ENCODE measurements at places on chromosomes 11 and 22. TPM values are rescaled to one million over a fixed set of nuclear protein-coding genes. Genes with fewer than 3 reads are reported as not detected.

PKDREJ gene
- total RNA-seq, result not detected

PIH1D2 gene
- total RNA-seq, result not detected

TMEM123 gene
- total RNA-seq, result 107 TPM

MS4A4E gene
- total RNA-seq, result 0.75 TPM

EFCAB6 gene
- 8.6 TPM for total RNA-seq

CREB3L1 gene
- total RNA-seq, result 11.4 TPM

- no peaks in the 10 kb centered on the region for H3K36me3 ChIP-seq
- peak; percentile 77 for DNase-seq
- H3K4me3 ChIP-seq, result no peak overlapping the region
- no peaks in the 10 kb centered on the region for H3K4me1 ChIP-seq
- H3K27me3 ChIP-seq, result no peaks in the 10 kb centered on the region
- no peak overlapping the region for H3K27ac ChIP-seq
These were observed 26.2 kb upstream of the TPBGL start for GRCh38 chr11:75214411-75214821.

DNA sequence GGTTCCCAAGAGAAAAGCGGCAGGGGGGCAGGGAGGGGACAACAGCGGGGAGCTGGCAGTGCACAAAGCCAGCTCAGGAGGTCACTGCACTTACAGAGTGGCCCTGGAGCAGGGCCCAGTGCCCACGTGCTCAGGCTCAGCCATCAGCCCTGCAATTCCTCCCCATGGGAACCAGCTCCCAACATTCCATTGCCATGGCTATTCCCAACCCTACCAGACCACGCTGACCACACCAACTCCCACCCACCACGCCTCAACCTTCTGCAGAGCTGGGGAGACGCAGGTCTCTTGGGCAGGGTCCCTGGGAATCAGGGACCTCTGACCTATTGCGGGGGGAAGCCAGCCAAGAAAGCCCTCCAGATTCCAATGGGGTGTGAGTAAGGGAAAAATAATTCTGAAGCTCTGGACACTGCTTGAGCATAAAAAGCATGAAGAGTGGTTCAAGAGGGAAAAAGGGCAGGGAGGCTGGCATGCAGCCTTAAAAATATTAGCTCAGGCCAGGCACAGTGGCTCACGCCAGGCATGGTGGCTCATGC lies 38.3 kb upstream of the TFIP11 start:
- H3K27me3 ChIP-seq, result no peaks in the 10 kb centered on the region
- no peaks in the 10 kb centered on the region for H3K36me3 ChIP-seq
- DNase-seq, result no peak
- H3K4me3 ChIP-seq, result no peak overlapping the region
- peak overlapping the region; percentile 27 for H3K27ac ChIP-seq

DNA sequence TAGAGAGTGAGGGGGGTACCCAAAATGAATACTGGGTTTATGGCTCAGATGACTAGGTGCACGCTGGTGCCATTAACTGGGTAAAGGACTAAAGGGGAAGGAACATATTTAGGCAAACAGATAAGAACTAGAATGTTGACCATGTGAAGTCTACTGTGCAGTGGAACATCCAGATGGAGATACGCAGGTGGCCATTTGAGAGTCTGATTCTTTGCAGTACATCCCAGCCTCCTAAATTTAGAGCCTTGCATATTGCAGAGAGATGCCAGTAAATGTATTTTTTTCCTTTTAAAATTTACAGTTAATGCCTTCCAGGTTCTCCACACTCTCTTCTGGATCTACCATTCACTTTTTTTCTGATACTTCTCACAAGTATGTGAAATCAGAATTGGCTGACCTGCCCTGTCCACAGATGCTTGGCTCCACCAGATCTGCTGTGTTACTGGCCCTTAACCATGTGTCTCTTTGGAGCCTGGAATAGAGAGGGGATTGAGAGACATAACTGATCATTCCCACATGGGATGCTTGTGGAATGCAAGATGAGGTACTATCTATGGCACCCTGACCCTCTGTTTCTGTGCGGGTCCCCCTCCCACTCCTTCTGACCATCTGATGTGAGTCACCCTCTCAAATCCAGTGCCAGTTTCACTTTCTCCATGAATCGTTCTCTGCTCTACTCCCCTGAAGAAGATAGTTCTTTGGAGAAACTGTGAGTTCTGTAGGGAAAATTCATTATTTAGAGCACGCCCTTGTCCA lies 77.0 kb upstream of the NCAM1 start:
- H3K27me3 ChIP-seq, result no peaks in the 10 kb centered on the region
- no peak overlapping the region for H3K27ac ChIP-seq
- peaks cover 21% of the 10 kb centered on the region for H3K4me1 ChIP-seq
- no peak for DNase-seq
- H3K36me3 ChIP-seq, result no peaks in the 10 kb centered on the region

DNA sequence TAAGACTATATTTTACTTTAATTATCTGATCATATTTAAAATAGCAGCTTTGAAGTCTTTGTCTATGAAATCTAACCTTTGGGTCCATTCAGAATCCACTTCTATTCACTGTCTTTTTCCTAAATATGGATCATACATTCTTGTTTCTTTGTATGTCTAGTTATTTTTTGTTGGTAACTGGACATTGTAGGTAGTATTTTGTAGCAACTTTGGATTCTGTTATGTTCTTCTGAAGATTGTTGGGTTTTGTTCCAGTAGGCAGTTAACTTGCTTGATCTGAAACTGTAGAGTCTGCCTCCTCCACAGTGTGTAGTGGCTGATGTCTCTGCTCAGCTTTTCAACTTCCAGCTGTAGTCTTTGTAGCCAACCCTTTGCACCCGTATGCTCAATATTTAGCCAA lies 37.5 kb upstream of the GAL start:
- H3K4me3 ChIP-seq, result no peak overlapping the region
- no peaks in the 10 kb centered on the region for H3K36me3 ChIP-seq
- no peak for DNase-seq
- H3K27ac ChIP-seq, result no peak overlapping the region

GRCh38 chr11:221998-222789 lies 13.9 kb downstream of the SIRT3 start:
- DNase-seq, result peak; percentile 59
- no peak overlapping the region for H3K4me3 ChIP-seq
- no peak overlapping the region for H3K27ac ChIP-seq
- H3K27me3 ChIP-seq, result no peaks in the 10 kb centered on the region
- H3K4me1 ChIP-seq, result no peaks in the 10 kb centered on the region
- peaks cover 23% of the 10 kb centered on the region for H3K36me3 ChIP-seq

GRCh38 chr11:93668171-93668570 lies 6.7 kb downstream of the CEP295 start:
- no peak overlapping the region for H3K27ac ChIP-seq
- H3K4me1 ChIP-seq, result no peaks in the 10 kb centered on the region
- H3K36me3 ChIP-seq, result peaks cover 16% of the 10 kb centered on the region
- no peak overlapping the region for H3K4me3 ChIP-seq

DNA sequence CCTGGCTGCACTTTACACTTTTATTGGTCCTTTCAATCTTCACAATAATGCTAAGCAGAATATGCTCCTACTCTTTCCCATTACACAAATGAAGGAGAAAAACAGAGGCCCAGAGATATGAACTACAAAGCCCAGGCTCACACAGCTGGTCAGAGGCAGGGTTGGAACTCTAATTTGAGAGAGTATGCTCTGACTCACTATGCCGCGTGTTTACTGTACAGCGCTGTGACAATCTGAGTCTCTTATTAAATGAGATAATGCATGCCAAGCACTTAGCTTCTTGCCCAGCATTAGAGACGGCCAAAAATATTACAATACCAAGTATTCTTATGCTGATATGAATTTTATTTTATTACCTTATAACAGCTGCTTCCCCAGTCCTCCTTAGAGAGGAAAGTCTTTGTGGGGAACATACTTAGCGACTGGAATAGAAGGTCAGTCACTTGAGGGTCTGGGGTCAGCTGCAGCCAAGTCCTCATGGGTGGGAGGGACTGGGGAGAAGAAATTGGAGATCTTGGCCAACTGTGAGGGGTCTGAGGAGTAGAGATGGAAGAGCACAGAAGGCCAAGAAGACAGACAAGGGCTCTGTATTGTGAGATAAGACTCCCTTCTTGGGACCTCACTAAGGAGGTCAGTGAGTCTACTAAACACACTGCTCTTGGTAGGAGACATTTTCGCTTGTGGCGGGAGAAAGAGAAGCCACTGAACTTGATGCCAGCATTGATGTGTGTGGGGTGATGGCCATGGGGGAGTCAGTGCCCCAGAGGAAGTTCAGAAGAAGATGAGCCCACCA lies 150.8 kb upstream of the TIMP3 start:
- no peak for DNase-seq
- no peaks in the 10 kb centered on the region for H3K27me3 ChIP-seq
- no peaks in the 10 kb centered on the region for H3K4me1 ChIP-seq
- H3K4me3 ChIP-seq, result no peak overlapping the region

- no peaks in the 10 kb centered on the region for H3K4me1 ChIP-seq
- no peaks in the 10 kb centered on the region for H3K36me3 ChIP-seq
- H3K27me3 ChIP-seq, result no peaks in the 10 kb centered on the region
- H3K27ac ChIP-seq, result no peak overlapping the region
- H3K4me3 ChIP-seq, result no peak overlapping the region
These were observed 61.5 kb upstream of the API5 start for GRCh38 chr11:43250309-43250708.

- H3K27ac ChIP-seq, result no peak overlapping the region
- H3K36me3 ChIP-seq, result no peaks in the 10 kb centered on the region
- DNase-seq, result no peak
- no peak overlapping the region for H3K4me3 ChIP-seq
These were observed 84.7 kb downstream of the SBF2 start for GRCh38 chr11:10209326-10209725.

- no peaks in the 10 kb centered on the region for H3K27me3 ChIP-seq
- no peak overlapping the region for H3K4me3 ChIP-seq
- DNase-seq, result no peak
These were observed 148.3 kb downstream of the TEAD1 start for GRCh38 chr11:12822392-12823022.

DNA sequence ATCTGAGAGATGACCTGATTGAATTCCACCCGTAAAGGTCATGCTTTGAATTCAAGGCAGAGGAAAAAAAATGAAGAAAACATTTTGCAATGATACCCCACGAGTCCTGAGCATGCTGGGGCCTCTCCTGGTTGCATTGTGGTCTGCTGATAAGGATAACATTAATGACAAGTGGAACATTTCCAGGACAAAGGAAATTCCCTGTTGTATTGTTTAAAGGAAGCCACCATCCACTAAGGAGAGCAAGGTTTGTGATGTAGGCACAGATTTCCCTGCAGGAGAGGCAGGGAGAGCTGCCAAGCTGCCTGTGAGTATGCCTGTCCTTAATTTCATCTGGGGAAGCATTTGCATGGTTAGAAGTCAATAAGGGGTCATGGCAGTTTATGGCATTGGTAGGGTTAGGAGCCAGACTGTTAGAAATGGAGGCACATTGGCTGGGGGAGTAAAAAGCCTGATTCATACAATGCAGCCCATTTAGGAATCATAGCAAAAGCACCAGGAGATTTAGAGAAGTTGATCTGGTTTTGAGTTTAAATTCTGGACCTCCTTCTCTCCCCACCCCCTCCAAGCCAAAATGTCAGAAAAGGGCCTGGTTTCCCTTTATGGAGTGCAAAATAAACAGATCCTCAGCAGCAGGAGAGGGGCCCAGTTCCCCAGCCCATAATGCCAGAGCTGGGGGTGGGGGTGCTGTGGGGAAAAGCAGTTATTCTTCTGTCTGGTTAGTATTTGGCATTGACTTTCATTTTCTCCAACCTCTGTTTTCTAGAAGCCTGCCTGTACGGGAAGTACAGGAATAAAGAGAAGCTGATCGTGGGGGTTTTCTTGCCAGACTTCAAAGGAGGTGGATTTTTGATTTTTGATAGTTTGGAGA lies 22.1 kb downstream of the FLI1 start:
- H3K27ac ChIP-seq, result peak overlapping the region; percentile 68
- no peaks in the 10 kb centered on the region for H3K27me3 ChIP-seq
- no peak for DNase-seq
- no peaks in the 10 kb centered on the region for H3K36me3 ChIP-seq

GRCh38 chr11:35298369-35298768 lies 121.0 kb downstream of the SLC1A2 start:
- H3K27me3 ChIP-seq, result no peaks in the 10 kb centered on the region
- no peak overlapping the region for H3K4me3 ChIP-seq
- H3K27ac ChIP-seq, result no peak overlapping the region
- no peaks in the 10 kb centered on the region for H3K4me1 ChIP-seq
- no peak for DNase-seq

DNA sequence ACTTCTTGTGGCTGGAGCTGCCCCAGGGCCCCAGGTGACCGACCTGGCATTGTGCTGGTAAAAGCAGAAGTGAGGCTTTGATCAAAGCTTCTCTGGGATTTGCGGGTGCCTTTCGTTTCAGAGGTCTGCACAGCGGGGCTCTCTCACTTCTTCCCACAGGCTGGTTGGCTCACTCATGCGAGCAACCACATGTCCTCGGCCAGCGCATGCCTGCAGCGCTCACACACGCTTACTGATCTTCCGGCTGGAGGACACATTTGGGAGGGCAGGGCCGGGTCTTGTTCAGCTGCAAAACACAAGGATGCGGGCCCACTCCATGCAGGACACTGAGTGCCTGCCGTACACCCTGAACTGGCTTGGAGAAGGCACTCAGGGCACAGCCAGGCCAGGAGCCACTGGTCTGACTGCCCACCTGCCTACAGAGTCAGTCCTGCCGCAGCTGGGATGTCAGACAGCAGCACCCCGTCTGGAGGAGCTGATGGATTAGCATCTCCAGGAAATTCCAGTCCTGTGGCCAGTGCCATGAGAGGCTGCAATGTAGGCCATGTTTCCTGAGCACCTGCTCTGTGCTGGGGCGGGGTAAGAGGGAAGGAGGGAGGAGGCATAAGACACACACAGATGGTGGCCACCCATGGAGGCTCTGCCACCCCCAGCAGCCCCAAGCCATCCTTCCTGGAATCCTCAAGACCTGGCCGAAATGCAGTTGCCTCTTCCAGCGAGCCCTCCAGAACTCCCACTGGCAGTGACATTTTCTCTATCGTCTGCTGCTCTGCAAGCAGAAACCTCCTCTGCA lies 1383.2 kb downstream of the BRD1 start:
- H3K36me3 ChIP-seq, result no peaks in the 10 kb centered on the region
- H3K4me3 ChIP-seq, result no peak overlapping the region
- H3K27ac ChIP-seq, result no peak overlapping the region
- H3K27me3 ChIP-seq, result no peaks in the 10 kb centered on the region

DNA sequence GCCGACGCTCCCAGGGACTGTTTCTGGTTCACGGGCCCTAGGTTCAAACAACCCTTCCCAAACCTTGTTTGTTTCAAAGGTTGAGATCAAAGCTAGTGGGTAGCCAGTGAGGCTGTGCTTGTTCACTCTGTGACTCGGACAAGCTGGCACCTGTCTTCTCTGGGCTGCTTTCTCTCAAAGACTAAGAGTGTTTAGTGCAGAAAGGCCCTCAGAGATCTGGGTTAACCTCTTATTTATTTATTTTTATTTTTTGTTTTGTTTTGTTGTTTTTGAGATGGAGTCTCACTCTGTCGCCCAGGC lies 13.0 kb upstream of the MALAT1 start:
- no peaks in the 10 kb centered on the region for H3K36me3 ChIP-seq
- H3K27ac ChIP-seq, result peak overlapping the region; percentile 97
- H3K4me3 ChIP-seq, result no peak overlapping the region
- no peak for DNase-seq
- H3K27me3 ChIP-seq, result no peaks in the 10 kb centered on the region
